ENCODE measurements at places on chromosomes 7 and 10.

- peak; percentile 29 for DNase-seq
Observed at GRCh38 chr7:22137026-22137425, 191.3 kb upstream of the CDCA7L start.

GRCh38 chr10:43294241-43294658 lies 27.4 kb upstream of the RASGEF1A start:
- no peak for DNase-seq

DNA sequence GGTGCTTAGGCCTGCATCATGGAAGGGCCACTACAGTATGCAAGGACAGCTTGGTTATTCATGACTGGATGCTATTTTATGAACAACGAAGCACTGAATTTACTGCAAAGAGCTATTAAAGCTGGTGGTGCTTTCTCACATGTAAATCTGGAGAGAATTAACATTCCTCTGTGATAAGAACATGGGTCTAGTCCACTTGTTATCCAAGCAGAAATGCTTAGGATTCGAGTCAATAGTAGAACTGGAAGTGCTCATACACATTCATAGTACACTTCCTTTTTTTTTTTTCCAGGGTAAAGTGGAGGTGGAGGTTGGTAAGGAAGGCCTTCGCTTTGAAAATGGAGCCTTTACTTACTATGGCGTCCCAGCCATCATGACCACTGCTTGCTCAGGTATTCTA lies 35.0 kb downstream of the CNNM1 start:
- no peak for DNase-seq

GRCh38 chr10:92505044-92505443 lies 68.8 kb downstream of the IDE start:
- no peak for DNase-seq

DNA sequence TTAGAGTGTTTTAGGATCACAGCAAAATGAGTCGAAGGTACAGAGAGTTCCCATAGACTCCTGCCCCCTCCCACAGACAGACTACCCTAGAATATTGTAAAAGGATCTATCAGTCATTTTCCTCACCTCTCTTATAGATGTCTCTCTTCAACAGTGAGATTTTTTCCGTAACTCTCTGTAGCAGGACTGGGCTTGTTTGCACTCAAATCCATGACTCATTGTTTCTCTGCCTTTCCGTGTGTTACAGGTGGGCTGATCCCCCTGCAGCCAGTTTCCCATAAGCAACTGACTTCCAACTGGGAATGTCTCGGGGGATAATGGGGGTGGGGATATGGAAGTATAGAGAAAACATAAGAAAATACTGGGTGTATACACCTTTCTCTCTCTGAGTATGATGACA lies 921.0 kb downstream of the GATA3 start:
- no peak for DNase-seq
